WTC11 (cell line): ENCODE measurements at places on chromosomes 4 and X.

DNA sequence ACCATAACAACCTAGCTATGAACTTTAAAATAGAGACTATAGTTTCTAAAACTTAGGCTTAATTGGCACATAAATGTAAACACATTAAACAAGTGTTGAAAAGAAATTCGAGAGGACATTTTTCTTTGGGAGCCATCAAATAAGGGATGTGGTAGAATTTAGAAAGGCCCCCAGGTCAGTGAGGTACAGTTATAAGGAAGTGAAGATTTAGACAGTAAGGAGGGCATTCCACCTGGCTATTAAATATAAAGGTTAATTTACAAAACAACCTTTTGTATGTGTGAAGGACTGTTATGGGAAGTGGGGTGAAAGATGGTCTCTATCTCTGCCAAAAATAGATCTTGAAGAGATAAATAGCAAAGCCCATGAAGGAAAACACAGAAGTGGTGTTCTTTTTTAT is 83.9 kb downstream of the AFF1 start:
- DNase-seq: no peak

DNA sequence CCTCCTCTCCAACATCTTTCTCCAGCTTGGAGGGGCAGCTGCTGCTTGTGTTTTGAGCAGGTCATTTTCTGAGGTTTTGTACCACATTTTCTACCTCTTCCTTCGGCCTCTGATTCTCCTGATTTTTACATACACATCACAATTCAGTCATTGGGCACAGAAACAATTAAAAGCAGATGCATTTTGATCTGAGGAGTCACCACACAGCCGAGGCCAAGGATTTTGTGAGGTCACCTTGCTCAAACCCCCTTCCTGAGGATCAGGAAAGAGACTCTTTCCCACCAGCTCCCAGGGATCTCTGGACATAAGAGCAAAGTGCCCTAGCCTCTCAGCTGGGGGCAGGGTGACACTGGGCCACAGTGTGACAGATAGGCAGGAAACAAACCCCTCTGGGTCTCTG is 5.4 kb upstream of the FATE1 start:
- DNase-seq: no peak

GRCh38 chrX:16882702-16883486 is 12.7 kb upstream of the RBBP7 start:
- DNase-seq: peak; percentile 64

DNA sequence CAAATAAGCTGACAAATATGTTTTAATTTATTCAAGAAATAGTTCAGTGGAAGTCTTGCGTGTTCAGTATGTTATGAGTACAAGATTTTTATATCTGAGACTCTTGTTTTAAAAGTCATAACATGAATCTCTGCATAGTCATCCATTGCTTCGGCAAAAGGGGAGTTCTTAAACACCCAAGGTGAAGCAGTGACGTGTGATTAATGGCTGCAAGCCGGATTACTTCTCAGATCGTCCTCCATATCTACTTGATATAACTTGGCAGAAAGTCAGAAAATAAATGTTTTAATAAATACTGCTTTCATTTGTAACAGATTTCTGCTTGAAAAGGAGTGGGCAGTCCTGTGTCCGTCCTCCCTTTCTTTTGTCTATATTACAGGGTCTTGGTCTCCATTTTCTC is 64.6 kb upstream of the IL15 start:
- no peak for DNase-seq

GRCh38 chrX:40282348-40282747 is 184.6 kb upstream of the BCOR start:
- no peak for DNase-seq

GRCh38 chr4:92962831-92963230 is 659.1 kb downstream of the GRID2 start:
- no peak for DNase-seq

DNA sequence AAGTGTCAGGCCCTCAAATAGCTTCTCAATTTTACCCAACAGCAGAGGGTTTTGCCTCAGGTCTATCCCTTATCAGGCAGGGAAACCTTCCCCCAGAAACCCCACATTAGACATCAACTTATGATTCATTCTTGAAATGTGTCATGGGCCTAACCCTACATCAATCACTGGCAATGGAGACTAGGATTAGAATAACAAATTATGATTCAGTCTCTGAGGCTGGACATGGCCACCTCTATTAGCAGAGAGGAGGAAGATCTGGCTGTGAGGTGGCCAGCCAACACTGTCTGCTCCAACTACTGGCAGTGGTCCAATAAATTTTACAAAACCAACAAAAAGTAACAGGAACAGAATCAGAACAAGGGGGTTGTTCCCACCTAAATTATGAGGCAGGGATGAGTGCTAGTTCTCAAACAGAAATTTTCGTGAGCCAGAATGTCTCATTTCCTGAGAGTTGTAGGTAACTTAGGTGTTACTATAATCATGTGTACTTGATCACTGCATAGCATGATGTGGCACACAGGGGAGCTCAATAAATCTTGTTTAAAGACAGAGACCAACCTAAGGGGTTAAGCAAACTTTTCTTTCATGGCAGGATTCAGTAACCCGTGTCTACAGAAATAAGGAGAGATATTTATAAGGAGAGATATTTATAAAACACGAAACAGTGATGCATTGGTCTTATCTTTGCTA is 126.8 kb downstream of the NFKB1 start:
- no peak for DNase-seq

DNA sequence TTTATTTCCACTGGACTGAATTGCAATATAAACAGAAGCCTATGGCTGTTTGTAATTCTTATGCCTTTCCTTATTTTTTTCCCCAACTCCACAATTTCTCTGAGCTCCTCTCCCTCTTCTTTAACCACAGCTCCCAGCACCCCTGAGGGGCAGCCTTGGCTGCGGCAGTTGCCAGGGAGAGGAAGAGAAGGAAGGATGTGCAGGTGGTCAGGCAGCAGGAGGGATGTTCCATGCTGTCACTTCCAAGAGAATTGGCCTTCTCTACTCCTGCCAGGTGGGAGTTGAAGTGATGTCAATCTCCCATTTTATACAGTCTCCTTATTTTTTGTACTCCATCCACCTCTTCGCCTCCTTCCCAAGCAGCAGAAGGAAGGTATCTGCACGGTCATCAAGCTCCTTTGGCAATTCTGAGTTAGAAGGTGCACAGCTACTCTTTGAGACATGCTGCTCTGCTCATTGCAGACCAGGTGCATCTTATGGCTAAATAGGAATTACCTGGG is 343.3 kb upstream of the RPS6KA3 start:
- DNase-seq: no peak

GRCh38 chr4:153676486-153676885 is 7.6 kb upstream of the TLR2 start:
- no peak for DNase-seq

DNA sequence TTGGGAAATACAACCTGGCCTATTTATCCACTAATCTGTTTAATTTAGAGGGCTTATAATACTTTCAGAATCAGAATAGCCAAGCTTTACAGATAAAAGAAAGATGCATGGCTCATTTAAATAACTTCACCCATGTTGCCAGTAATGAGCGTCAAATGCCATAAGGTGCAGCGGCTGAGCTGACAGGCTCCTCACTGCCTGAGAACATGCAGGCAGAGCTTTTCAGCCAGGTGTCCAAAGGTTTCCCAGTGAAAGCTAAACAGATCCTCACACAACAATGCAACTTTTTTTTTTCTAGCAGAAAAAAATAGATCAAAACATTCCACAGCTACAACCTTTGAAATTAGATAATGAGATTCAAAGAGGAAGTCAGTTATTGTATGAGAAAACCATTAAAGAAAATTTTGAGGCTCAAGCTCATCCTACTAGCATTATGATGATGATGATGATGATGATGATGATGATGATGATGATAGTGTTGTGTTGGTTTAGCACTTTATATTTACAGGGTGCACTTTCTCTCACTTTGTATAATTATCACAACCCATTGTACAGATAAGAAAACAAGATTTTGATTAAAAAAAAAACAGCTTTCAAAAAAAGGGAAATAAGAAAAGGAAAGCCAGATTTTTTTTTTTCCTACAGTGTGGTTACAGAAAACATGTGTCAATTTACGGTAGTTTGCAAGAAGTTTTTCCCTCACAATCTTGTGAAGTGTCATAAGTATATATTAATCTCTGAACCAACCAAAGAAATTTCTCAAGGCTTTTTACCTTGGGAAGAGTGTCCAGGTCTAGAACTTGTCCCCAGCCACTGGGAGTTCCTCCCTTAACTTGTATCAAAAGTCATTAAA is 12.2 kb upstream of the TNIP3 start:
- DNase-seq: no peak

DNA sequence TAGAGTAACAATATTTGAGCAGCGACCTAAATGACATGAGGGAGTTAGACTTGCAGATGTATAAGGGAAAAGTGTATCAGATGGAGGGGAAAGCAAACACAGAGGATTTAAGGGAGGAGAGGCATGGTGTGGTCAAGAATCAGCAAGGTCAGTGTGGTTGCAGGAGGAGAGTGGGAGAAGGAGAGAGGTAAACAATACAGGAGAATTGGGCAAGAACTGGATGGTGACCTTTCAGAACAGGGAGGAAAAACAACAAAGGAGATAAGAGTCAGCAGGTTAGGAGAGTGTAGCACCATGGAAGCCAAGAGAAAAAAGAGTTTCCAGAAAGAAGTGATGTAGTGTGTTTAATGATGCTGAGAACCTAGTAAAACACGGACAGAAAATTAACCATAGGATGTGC is 178.5 kb downstream of the PAPSS1 start:
- DNase-seq: no peak

GRCh38 chr4:2489841-2490552 is 21.1 kb downstream of the RNF4 start:
- DNase-seq: no peak

DNA sequence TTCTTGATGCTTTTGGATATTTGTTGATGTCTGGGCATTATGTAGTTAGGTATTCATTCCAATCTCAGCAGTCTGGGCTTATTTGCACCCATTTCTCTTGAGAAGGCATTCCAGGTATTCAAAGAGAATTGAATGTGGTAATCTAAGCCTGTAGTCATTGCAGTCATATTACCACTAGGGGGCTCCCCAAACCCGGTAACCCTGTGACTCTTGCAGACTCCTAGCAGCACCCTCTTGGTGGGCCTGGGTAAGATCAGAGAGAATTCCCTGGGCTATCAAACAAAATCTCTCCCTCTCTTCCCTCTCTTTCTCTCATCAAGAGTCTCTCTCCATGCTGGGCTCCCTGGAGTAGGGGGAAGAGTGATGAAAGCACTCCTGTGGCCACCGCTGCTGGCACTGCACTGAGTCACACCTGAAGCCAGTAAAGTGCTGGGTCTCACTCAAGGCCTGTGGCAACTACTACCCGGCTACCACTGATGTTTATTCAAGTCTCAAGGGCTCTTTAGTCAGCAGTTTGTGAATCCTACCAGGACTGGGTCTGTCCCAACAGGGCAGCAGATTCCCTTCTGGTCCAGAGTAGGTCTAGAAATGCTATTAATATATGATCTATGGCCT is 187.7 kb upstream of the NUDT10 start:
- DNase-seq: peak; percentile 46

GRCh38 chr4:179110356-179110755 is 1668.1 kb upstream of the AGA start:
- DNase-seq: no peak

DNA sequence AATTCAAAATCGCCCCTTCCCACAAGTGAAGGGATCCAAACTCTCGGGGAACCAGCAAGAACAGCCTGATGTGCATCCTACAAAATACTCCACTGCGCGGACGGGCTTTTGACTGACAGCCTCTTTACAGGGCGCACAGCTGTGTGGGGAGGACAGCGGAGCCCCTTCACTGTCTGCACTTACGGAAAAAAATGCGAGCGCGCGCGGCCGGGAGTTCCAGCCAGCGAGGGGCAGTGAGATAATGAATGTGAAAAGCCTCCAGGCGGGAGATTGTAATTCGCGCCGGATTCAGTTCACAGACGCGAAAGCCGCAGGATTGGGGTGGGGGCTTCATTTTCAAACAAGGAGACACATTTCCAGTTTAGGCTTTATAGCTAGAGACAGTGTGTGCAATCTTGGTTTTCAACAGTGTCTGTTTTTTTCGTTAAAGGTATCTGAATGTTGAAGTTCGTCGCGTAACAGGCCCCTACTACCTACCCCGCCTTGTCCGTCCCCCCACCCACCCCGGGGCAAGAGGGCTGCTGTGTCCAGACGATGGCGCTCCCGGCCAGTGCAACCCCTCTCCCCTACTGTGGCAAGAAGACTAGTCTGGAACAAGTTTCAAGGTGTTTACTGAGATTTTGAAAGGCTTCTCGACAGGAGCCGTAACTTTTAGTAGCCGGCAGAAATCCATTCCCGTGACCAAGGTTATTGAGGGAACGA is 1.7 kb upstream of the GPR50 start:
- peak; percentile 76 for DNase-seq

GRCh38 chr4:92231511-92231910 is 72.3 kb upstream of the GRID2 start:
- DNase-seq: no peak

- DNase-seq: no peak
Observed at GRCh38 chrX:75061701-75062100, 94.4 kb downstream of the ABCB7 start.

GRCh38 chr4:173073939-173074500 is 94.6 kb upstream of the GALNT7 start:
- DNase-seq: no peak

DNA sequence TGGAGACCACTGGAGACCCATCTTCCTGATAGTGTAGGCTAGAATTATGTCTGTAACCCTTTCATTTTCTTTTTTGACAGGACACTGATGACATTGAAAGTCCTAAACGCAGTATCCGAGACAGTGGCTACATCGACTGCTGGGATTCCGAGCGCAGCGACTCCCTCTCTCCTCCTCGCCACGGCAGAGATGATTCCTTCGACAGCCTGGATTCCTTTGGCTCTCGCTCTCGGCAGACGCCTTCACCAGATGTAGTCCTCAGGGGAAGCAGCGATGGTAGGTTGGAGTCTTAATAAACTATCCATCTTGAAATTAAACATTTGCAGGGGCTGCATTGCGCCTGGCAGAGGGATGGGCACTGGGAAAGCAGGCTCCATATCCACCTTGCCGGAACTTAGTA is 75.4 kb downstream of the LIMCH1 start:
- DNase-seq: peak; percentile 29

- no peak for DNase-seq
Observed at GRCh38 chr4:87133183-87133582, 87.2 kb downstream of the KLHL8 start.

- DNase-seq: no peak
Observed at GRCh38 chrX:76420237-76420636, 7.3 kb upstream of the MAGEE1 start.

DNA sequence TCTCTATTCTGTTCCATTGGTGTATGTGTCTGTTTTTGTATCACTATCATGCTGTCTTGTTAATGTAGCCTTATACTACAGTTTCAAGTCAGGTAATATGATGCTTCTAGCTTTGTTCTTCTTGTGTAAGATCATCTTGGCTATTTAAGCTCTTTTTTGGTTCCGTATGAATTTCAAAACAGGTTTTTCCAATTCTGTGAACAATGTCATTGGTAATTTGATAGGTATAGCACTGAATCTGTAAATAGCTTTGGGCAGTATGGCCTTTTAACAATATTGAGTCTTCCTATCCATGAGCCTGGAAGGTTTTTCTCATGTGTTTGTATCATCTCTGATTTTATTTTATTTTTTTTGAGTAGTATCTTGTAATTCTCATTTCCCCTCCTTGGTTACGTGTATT is 94.3 kb downstream of the ANAPC10 start:
- DNase-seq: no peak
